HCEC 1CT (cell line): ENCODE measurements at places on chromosomes 7 and 10.

- no peak for DNase-seq
Observed at GRCh38 chr10:25839683-25840082, 94.3 kb upstream of the MYO3A start.

DNA sequence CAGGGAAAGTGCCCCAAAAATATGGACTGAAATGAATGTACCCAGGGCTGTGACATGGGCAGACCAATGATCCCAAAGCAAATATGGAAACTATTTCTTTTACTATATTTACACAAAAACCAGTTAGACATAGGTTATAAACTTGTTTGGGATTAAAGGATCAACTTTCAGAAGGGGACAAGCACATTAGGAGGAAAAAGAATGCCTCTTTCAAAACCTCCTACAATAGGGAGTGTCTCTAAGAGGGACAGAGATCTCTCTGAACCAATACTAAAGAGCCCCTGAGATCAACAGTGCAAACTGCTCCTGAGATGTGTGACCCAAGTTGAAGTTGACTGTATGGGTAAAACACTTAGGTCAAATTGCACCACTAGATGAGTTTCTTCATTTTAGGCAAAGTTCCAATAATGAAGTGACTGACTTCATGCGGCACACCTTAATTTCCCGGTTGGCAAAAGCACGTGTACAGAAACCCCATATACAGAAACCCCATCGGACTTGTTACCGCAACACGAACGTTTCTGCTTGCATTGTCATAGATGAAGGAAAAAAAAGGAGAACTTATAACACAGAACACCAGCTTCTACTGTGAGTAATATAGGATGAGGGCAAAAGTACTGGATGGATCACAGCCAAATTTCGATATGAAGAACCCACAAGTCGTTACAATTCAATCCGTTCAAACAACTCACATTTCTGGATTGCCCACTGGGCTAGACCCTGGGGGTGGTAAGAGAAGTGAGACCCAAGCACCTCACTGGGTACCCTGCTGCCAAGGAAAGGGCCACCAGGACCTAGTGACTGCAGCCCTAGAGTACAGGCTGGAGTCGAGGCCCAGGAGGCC, 4.3 kb downstream of the SVIL start:
- no peak for DNase-seq

DNA sequence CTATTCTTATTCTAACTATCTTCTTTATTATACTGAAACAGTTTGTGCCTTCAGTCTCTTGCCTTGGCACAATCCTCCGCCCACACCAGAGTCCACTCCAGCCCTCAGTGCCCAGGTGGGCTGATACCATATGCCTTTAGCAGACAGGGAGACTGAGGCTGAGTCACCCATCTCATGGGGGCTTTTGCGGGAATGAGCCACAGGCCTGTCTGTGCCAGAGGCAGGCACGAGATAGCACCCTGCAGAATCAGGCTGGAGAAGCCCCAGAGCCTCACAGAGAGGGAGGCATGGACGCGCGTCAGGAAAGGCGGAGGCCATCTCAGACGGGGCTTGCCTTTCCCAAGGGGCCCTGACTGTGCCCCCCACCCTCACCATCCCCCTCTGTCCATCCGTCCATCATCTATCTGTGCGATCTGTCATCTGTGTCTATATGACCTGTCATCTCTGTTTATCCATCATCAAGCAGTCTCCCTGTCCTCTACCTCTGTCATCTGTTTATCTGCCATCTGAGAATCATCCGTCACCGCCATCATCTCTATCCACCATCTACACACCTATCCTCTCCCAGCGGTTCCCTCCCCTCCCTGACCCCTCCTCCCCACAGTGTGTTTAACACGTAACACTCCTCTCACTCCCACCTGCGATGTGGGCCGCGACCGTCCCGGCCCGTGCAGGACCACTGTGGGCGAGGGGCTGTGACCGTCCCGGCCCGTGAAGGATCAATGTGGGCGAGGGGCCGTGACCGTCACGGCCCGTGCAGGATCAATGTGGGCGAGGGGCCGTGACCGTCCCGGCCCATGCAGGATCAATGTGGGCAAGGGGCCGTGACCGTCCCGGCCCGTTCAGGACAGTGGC, 7.3 kb upstream of the ADAP1 start:
- DNase-seq, result no peak

DNA sequence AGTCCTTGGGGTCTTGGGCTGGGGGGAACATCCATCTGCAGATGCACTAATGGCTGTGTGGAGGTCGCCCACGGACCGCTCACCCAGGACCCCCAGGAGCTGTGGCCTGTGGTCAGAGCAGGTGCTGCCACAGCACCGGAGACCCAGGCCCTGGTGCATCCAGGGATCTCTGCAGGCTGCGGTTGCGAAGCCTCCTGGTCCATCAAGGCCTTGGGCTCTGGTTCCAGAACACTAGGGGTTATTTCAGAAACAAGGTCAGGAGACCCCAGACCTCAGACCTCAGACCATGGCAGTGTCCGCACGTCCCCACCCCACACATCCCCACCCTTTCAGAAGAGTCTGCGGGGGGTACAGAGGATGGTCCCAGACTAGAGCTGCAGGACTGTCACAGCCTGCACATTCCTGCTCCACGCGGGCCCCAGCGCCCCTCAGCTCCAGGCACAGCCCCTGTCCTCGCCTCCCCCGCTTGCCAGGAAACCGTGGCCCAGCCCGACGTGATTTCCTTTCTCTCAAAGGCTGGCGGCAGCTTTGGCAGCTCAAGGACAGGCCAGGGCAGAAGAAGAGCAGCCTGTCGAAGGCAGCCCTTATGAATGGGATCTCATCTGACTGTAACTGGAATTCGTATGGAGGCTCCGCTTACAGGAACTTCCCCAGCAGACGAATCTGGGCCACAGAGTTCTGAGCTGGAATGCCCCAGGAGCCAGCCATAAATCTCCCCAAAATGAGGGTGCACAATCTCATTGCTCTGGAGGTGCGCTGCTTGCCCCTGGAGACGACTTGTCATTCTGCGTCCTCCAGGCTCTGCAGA, 136.2 kb upstream of the RET start:
- DNase-seq, result no peak

DNA sequence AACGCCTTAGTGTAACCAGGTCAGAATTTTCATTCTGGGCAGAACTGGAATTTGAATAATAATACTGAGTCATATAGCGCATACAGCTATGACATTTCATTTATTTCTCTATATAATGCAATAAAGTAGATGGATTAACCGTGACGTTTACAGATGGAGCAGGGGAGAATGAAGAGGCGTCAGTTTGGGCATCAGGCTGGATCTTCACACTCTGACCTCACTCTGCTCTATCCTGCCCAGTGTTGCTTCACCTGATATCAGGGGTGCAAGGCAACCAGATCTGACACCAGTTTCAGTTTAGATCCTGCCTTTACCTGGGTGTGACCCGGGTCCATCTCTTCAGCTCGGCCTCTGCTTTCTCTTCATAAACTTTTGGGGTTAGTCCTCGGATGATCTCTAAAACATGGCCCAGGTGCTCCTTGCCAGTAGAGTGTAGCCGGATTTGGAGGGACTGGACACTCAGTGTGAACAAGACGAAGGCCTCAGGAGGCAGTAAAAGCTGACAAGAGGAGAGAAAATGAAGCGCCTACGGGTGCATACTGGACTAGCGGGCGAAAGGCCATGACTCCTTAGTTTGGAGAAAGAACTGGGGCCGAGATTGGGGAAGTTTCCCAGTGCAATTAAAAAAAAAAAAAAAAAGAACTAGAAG, 1.4 kb upstream of the ZYX start:
- DNase-seq, result no peak

- no peak for DNase-seq
Observed at GRCh38 chr7:30907527-30908267, 4.0 kb upstream of the AQP1 start.

DNA sequence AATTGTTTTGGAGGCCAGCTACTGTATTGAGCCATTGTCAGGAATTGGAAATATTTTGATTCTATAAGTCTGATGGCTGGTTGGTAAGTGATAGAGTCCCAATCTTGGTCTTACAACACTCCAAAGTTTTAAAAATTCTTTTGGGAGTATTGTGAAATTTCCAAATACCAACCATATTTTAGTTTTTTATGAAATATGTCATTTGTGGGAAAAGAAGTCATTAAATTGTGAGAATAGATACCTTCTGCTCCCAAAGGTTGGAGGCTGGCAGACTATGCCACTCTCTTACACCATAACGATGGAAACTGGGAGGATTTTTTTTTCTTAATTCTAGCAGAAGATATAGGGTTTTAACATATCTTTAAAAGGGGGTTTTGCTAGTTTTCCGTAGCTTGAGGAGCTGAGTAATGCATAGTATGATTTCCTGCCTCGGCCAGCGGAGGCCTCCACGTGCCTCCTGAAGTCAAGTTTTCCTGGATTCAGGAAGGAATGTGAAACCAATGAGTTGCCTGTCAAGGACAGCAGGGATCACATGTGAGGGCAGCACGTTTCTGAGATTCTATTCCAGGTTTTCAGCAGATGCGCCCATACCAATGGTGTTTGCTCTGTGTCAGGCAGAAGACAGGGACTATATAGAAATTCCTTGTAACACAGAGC, 92.2 kb upstream of the LAMB4 start:
- peak; percentile 54 for DNase-seq

DNA sequence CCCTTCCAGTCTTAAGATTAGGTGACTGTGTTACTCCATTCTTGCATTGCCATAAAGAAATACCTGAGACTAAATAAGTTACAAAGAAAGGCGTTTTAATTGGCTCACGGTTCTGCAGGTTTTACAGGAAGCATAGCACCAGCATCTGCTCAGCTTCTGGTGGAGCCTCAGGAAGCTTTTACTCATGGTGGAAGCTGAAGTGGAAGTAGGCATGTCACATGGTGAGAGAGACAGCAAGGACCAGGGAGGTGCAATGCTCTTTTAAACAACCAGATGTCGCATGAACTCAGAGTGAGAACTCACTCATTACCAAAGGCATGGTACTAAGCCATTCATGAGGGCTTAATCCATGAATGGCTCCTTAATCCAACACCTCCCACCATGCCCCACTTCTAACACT, 34.0 kb upstream of the TMEM273 start:
- DNase-seq, result no peak

DNA sequence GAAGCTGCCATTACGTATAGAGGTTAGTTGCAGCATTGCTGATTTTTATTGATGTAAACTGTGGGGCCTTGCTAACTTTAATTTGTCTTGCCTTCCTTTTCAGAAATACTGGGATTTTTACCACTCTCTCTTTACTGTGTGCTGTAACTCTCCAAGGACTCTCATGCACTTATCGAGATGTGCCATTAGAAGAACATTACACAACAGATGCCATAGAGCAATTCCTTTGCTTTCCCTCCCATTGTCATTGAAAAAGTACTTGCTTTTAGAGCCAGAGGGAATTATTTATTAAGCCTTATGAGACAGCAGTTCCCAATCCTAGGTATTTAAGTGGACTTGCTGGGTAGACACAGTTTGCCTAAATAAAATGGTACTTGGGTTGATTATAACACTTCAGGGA, 51.7 kb downstream of the ASB4 start:
- DNase-seq, result no peak

- DNase-seq, result no peak
Observed at GRCh38 chr10:77244286-77244685, 393.3 kb downstream of the KCNMA1 start.

DNA sequence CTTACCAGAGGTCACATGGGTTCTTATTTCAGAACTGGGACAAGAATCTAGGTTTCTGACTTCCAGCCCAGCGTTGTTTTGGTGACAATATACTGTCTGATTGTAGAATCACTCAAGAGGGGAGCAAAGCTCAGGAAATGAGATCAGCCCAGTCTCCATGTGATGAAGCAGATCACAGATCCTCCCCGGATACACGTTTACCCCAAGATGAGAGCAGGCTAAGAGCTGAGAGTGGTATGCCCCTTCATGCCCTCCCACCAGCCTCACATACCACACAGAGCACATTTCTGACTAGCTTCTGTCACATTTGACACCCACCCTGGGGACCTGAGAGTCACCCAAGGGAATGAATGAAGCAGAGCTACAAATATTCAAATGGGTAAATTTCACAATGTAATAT, 27.1 kb upstream of the PRKCQ start:
- no peak for DNase-seq

GRCh38 chr7:1100834-1101562, 13.1 kb downstream of the GPER1 start:
- no peak for DNase-seq

DNA sequence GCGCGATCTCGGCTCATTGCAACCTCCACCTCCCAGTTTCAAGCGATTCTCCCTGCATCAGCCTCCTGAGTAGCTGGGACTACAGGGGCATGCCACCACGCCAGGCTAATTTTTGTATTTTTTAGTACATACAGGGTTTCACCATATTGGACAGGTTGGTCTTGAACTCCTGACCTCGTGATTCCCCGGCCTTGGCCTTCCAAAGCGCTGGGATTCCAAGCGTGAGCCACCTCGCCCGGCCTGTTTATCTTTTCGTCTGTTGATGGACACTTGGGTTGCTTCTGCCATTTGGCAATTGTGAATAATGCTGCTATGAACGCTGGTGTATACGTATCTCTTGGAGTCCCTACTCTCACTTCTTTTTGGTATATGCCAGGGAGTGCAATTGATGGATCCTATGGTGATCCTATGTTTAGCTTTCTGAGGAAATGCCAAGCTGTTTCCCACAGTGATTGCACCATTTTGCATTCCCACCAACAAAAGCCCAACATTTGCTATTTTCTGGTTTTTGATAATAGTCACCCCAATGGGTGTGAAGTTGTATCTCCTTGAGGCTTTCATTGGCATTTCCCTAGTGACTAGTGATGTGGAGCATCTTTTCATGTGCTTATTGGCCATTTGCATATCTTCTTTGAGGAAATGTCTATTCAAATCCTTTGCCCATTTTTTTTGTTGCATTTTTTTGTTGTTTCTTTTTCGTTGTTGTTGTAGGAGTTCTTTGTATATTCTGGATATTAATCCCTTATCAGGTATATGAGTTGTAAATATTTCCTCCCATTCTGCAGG, 3.5 kb downstream of the ANTXRL start:
- DNase-seq, result no peak

GRCh38 chr7:28329661-28330363, 82.5 kb upstream of the CREB5 start:
- peak; percentile 6 for DNase-seq

GRCh38 chr7:39987641-39988347, 37.7 kb downstream of the CDK13 start:
- no peak for DNase-seq

DNA sequence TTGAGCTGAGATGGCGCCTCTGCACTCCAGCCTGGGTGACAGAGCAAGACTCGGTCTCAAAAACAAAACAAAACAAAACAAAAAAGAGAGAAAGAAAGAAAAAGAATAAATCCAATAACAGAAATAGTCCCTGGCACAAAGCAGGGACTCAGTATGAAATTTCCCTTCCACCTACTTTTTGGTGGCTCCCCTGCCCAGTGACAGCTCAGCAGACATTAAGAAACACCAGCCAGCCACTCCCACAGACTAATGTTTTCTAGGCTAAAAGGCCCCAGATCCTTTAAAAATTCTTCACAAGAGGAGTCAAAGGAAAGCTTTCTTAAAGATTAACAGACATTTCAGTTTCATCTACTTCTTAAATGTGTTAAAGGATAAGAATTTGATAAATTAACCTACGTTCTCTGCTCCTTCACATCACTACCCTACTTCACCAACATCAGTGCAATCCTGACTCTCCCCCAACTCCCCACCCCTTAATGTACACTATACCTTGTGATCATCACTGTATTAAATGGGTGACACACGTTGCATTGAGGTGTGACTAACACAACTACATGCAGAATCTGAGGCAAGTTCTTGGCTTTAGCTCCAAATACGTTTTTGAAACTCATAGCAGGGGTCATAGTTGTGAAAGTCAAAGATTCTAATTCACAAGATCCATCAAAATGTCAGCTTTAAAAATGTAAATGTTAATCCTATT, 114.5 kb upstream of the CAV2 start:
- DNase-seq, result no peak

GRCh38 chr7:103729026-103729425, 260.4 kb downstream of the RELN start:
- DNase-seq, result no peak
